Activated CD8-positive, alpha-beta memory T cell treated with anti-CD3 and anti-CD28 coated beads, Interleukin-2, amount 50 U/mL, for 48 hours (primary cell): ENCODE measurements at places on chromosomes 3 and 15.

GRCh38 chr3:72482589-72483321 is 365.5 kb downstream of the SHQ1 start:
- peak; percentile 86 for DNase-seq

DNA sequence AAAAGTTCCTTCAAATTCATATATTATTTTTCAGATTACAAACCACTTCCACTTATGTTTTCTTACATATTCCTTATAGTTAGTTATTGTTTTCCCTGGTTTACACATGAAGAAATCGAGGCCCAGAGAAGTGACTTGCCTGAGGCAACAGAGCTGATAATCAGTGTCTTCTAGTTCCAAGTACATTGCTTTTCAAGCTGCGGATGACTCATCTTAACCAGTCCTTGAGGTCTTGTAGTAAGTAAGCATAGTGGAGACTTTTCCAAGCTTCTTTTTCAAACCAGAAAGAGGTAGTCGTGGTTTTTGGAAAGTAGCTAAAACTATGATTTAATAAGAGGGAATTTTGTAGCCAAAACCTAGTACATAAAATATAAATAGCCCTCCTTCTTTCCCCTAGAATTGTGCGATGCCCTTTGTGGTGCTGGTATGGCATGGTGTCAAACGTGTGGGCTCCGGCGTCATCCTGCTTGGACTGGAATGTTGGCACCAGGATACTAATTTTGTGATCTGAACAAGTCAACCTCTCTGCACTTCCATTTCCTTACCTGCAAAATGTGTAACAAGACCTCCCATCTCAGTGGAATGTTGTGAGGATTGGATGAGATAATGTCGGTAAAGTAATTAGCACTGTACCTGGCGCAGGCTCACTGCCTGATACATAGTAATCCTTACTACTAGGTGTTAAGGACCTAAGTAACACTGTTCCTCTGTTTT is 19.0 kb upstream of the DLG1 start:
- no peak for DNase-seq

GRCh38 chr3:57446318-57446841 is 97.8 kb downstream of the DNAH12 start:
- DNase-seq, result no peak

DNA sequence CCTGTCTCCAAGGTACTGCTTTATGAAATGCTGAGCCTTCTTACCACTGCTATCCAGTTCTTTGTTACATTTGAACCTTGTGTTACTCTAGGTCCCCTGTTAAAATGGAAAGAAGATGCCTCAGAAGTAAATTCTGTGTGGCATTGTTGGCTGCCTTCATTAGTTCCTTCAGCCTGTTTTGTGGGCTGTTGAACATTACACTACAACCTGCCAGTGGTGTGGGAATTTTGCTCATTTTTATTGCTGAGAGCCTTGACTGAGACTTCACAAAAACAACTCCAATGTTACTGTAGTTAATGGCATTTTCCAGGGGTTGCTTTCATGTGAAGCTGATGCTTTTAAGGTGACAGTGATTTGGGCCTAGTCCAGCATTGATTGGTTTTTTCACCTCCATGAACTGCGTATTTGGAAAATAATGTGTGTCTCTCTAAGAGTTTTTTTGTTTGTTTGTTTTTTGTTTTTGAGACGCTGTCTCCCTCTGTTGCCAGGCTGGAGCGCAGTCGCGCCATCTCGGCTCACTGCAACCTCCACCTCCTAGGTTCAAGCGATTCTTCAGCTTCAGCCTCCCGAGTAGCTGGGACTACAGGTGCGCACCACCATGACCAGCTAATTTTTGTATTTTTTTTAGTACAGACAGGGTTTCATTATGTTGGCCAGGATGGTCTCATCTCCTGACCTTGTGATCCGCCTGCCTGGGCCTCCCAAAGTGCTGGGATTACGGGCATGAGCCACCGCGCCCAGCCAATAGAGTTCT is 4.3 kb downstream of the MAPK6 start:
- DNase-seq, result no peak

- no peak for DNase-seq
Measured at GRCh38 chr3:127165036-127165435, 27.9 kb upstream of the PRR23E start.

GRCh38 chr15:23645371-23646164 is 2.1 kb downstream of the MAGEL2 start:
- no peak for DNase-seq

GRCh38 chr3:196142202-196142956 is 60.5 kb upstream of the TFRC start:
- no peak for DNase-seq
